ENCODE measurements at places on chromosomes 2 and 18.

DNA sequence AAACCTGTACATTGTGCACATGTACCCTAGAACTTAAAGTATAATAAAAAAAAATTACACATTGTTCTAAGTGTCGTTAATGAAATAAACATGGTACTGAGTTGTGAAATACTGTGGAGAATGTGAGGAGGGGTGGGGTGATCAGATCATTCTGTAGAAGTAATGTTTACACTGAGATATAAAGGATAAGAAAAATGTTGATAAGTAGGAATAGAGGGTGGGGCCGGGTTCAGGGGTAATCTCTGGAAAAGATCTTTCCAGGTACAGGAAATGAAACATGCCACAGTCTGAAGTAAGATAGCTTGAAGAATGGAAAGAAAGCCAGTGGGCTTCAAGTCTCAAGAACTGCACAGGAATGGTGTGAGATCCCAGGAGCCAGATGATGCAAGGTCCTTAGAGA, 1482.4 kb downstream of the LRP1B start:
- DNase-seq = no peak

DNA sequence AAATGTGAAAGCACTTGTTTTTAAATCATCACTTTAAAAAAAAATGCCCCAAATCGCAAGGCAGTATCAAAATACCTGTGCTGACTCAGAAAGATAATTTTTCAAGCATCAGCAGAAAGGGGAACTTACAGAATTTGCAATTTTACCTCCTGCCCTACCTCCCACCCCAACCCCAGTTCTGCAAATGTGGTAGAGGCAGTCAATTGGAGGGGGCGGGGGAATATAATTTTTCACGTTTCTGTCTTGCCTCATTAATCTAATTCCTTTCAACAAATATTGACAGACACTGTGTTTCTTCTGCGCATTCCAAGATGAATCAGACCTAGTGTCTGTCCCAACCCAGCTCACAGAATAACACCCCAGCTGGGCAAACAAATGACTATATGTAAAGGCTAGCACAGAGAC, 76.8 kb downstream of the ALPK2 start:
- DNase-seq = no peak

DNA sequence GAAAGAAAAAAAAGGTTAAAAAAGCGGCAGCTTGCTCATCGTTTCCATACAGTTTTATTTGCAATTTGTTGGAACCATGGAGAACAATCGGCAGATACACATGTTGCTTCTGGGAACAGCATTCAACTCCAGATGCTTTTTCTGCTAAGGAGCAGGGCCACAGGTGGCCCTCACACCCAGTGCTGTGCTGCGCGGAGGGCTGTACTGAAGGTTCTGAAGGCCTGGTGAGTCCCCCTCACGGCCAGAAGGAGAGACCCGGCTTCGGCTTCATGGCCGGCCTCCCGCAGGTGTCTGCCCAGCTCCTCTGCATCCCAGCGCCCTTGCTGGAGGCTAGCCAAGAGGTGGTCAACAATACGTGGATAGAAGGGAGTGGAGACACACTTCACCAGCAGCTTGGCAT, 394.3 kb downstream of the NBAS start:
- no peak for DNase-seq

GRCh38 chr2:158745067-158745865, 49.9 kb upstream of the DAPL1 start:
- no peak for DNase-seq

DNA sequence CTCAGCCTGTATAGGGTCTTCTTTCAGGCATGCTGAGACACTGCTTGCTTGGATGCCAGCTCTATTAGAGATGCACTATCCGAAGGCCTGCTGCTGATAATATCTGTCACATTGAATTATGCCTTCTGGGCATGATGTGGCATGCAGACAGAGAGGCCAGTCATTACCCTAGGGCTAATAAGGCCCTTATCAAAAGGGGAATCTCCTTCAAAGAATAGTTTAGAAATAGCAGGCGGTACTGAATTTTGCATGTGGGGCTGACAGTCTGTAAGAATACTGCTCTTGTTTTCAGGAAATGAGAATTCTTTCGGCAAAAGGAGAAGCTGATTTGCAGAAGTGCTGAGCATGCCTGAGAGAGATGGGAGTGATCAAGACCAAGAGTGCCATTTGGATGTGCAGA, 13.1 kb upstream of the LHCGR start:
- DNase-seq = no peak

DNA sequence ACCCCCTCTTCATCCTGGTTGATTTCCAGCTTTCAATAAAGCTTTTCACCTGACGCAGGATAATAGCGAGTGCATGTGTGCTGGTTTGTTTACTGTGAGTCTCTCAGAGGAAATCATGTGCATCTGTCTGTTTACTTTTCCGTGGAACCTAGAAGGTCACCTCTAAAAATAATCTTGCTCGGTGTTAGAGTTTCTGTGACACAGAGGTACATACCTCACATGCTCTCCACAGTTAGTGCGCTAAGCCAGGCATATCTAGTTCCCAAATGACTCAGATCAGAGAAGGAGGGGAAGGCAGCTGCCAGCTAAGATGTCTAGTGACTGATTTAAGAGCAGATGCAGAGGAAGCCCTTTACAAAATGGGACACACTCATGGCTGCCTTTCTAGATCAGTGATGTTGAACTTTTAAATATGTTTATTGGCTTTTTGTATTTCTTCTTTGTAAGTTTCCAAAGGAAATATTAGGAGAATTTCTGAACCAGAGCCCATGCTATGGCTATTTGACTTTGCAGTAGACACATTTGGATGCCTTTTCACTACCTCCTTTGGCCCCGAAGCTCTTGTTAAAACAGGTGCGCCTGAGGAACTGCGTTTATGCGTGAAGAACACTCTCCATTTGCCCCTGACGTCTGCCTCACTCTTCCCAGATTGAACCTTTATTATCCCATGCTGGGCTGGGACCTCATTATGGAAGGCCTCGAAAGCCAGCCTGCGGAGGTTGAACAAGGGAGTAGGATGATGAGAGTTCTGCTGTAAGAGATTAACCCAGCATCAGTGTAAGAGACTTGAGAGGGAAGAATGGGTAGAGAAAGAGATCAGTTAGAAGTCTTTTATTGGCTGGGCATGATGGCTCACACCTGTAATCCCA, 145.6 kb downstream of the FAM161A start:
- DNase-seq = peak; percentile 52

GRCh38 chr18:63002803-63003445, 287.6 kb downstream of the PHLPP1 start:
- DNase-seq = no peak

- DNase-seq = no peak
These were observed 1041.2 kb downstream of the DPP10 start for GRCh38 chr2:115483666-115484065.

- no peak for DNase-seq
These were observed 1.6 kb upstream of the CEP192 start for GRCh38 chr18:12989397-12990122.

DNA sequence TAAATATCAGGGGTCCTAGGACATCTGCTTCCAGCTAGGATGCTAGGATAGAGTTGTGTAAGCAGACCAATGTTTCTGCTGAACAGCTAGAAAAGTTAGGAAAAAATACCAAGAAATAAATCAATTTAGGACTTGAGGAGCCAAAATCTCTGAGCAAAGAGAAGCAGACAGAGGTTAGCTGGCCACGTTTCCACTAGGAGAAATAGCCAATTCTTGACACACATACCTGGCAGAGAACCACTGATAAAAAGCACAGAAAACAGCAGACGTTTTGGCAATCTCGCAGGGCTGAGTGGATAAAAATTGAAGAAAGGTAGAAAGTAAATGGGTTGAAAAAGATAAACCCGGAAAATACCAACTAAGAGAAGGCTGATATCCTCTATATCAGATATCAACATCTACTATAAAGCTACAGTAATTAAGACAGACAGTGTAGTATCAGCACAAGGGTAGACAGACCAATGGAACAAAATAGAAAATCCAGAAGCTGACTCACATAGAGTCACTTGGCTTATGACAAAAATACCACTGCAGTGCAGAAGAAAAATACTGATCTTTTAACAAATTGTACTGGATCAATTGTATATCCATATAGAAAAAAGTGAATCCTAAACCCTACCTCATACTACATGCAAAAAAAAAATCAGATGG, 306.1 kb upstream of the KLHL29 start:
- no peak for DNase-seq

DNA sequence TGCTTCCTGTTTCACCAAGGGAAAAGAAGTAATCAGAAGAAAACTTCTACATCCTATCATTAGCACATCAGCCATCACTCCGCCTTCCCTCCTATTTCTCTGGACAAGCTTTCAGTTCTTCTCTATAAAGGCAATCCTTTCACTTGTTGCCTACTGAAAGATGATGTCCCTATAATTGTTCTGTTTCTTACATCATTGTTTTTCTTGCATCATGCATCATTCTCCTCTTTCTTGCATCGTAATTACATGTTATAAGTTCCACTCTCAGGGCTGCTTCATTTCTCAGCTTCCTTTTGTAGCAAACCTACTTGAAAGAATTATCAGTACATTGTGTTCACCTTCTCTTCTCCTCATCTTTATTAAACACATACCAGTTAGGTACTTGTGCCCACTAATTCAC, 7.2 kb downstream of the SLC30A6 start:
- no peak for DNase-seq

- no peak for DNase-seq
These were observed 150.2 kb downstream of the FSHR start for GRCh38 chr2:49004036-49004626.

DNA sequence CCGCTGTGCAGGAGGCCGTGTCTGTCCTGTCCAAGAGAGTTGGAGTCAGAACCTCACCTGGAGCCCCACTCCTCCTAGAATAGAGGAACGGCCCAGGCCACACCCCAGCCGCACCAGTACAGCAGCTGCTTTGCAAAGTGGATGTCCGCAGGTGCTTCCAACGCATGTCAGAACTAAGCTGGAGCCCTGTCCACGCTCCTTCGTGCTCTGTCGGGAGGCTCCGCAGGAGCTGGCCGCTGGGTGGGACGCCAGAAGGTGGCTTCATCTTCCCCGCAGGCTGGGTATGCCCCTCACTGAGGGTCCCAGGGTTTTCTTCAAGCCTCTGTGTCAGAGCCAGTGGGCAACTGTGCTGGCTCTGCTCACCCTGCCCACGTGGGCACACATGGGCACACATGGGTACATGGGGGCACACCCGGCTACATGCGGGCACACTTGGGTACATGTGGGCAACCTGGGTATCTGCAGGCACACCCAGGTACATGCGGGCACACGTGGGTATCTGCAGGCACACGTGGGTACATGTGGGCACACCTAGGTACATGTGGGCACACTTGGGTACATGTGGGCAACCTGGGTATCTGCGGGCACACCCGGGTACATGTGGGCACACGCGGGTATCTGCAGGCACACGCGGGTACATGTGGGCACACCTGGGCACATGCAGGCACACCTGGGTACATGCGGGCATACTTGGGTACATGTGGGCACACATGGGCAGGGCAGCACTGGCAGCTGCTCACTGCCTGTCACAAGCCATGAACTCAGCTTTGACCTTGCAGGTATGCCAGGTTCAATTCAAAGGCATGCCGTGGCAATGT, 67.1 kb upstream of the CTDP1 start:
- no peak for DNase-seq
